ENCODE measurements at places on chromosomes 5 and 9.

GRCh38 chr9:126372716-126373115 lies 46.1 kb downstream of the MVB12B start:
- no peak for DNase-seq

DNA sequence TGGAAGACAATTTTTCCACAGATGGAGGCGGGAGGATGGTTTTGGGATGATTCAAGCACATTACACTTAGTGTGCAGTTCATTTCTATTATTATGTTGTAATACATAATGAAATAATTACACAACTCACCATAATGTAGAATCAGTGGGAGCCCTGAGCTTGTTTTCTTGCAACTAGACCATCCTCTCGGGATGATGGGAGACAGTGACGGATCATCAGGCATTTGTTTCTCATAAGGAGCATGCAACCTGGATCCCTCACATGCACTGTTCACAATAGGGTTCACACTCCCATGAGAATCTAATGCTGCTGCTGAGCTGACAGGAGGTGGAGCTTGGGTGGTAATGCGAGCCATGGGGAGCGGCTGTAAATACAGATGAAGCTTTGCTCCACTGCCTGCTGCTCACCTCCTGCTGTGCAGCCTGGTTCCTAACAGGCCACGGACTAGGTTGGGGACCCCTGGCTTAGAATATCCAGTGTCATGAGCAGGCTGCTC lies 1.6 kb downstream of the STKLD1 start:
- DNase-seq, result no peak

DNA sequence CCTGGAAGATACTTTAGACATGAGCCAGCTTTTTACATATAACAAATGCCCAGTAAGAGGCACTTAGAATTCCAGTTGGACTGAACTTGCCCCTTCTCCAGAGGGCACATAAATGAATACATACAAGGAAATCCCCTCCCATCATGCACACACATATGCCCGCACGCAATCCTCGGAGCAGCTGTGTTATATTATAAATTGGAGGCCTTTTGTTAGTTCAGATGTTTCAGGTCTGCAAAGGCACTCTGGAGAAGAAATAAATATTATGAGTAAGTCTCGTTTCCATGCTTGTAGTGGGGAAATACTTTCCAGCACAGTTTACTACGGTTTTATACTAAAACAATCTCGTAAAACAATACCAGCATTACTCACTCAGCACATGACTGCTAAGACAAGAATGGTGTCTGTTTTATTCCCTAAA lies 17.6 kb upstream of the MUSK start:
- no peak for DNase-seq

DNA sequence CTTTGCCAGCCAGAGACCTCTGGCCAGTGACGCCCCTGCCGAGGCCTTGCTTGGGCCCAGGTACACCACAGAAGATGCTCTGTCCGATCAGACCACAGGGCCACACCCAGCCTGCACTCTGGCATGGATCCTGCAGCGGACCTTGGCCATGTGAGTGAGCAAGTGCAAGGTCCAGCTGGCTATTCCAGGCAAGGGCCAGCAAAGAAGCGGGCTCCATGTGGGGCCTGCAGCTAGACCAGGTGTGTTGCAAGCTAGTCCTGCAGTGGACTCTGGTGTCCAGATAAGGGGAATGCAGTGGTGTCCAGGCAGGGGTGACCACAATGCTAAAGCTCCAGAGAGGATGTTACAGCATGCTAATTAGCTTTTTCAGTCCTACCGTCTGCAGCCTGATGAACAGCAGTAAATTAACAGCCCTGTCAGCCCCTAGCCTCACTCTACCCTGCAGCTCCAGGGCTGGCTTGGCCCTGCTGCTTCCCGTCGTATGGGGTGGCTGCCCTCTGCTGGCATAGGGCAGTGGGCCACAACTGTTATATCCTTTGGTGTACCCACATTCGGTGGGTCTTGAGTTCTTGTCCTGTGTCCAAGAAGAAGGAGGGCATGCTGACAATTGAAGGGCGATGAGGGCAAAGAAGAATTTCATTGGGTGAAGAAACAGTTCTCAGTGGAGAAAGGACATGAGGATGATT lies 284.5 kb upstream of the POU5F2 start:
- no peak for DNase-seq

DNA sequence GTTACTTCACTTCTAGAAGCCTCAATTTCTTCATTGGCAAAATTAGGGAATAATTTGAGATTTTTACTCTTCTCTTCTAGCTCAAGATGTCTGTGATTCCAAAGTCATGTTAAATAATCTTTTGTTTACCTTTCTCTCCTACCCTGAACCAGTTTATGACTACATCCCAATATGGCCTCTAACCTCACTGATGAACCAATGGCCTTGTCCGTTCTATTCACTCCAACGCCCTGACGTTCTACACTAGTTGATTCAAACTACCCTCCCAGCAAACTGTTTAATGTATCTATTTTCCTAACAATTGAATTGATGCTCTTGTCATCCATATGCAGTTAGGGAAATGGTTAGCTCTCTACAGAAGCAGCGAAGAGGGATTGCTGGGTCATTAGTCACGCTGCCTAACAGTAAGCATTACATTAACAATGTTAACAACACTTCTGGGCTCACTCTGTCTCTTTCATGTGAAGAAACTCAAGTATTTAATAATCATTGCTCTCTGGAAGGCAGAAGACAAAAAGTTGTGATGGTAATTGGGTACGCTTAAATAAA lies 38.0 kb downstream of the RAPGEF1 start:
- no peak for DNase-seq

- DNase-seq, result no peak
These were observed 196.6 kb downstream of the MSX2 start for GRCh38 chr5:174920906-174921550.

GRCh38 chr5:40485021-40485998 lies 194.4 kb upstream of the PTGER4 start:
- no peak for DNase-seq

Data from activated naive CD4-positive, alpha-beta T cell (primary cell).